AG10803 (cell line): ENCODE measurements at places on chromosomes 16 and 17.
A peak's percentile ranks its signal among the peaks of the same experiment; 100 is the strongest.

- no peak for DNase-seq
Observed at GRCh38 chr16:85557083-85557970, 55.8 kb upstream of the GSE1 start.

- DNase-seq = peak; percentile 85
Observed at GRCh38 chr17:56125830-56126819, 27.1 kb upstream of the ANKFN1 start.

DNA sequence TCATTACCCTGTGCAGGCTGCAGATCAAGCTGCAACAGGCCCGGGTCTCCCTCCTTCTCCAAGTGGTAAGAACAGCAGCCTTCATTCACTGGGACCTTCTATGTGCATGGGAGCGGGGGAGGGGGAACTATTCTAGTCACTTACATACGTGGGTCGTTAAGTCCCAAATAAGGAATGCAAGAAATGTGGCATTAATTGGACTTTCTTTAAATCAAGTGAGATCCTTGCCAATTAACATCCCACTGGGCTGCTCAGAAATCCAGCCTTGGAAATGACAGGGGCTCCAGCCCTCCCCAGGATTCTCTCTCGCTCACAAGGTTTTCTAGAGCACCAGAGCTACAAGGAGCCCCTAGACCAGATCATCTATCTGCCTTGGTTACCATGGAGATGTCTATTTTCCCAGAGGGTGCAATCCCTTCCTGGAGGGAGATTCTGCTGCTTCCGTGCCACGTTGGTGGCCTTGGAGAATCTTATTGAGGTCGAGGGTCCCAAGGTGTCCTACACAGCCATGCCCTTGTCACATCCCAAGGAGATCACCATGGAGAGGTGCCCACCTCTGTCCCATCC, 5.2 kb upstream of the EIF1 start:
- no peak for DNase-seq

DNA sequence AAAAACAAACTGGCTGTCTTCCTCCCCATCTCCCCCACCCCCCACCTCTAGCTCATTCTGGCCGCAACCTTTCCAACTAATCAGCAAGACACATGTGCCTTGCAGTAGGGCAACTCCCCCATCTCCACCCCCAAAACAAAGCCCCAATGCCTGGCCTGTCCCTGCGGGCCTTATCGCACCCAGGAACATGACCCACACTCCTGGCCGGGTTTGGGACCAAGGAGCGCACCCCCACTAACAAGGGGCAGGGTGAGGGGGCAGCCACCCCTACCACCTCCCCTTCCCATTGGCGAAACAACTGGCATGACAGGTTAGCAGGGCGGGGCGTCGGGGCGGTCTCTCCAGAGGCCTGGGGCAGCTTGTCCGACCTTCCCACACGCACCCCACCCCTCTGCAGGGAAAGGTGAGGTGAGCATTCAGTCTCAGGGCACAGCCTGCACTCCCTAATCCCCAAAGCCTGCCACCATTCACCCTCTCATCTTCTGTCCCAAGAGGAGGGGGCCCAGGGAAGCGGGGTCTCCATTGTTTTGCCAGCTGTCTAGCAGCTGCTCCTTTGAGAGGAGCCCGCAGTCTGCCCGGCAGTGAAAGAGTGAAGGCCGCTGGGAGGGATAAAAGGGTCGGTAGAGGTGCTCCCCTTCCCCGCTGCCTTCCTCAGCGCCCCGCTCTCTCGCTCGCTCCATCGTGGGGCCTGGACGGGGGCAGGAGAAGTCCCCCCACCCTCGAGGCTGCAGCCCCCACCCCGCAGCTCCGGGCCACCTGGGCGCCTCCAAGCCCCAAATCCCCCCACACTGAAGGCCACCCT, 765 bp downstream of the MYO18A start:
- no peak for DNase-seq

- DNase-seq = no peak
Observed at GRCh38 chr17:69457603-69458002, 43.1 kb downstream of the MAP2K6 start.

- DNase-seq = peak; percentile 54
Observed at GRCh38 chr17:65268832-65269231, 131.7 kb downstream of the RGS9 start.

DNA sequence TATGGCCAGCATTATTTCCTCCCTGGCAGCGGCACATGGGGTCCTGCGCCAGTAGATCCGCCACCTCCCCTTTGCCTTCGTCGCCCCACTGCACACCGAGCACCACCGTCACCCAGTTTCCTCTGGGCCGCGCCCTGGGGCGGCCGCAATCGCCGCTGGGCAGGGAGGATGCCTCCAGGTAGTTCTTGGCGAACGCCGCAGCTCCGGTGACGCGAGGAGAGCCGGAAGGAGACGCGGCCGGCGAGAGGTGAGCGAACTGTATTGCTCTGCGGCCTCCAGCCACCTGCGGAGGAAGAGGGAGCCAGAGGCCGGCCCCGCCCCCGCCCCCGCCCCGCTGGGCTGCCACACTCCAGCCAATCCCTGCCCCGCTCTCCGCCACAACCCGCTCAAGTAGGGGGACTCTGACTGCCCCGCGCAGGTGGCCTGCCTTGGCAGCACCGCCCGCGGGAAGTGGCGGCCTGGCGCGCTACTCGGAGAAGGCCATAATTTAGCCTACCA, 11.8 kb upstream of the SLFN13 start:
- DNase-seq = no peak

DNA sequence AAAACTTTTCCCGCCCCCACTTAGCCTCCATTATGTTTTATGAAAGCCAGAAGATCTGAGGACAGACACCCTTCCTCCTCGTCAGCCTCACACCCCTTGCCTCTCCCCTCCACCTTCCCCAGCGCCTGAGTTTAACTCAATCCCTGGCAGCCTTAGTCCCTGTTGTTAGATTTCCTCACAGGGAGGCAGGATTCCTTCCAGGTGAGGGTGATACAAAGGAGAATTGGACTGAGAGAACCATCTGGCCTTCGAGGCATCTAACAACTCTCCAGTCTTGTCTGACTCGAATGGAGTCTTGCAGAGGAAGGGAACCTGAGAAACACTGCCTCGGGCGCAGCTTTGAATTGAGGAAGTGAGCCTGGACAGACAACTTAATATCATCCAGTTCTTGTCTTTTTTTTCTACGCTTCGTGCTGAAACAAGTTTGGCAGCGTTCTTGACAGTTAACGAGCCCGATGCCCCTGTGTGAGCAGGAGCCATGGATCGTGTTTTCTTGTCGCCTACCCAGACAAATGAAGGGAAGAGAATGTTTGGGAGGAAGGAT, 1.3 kb upstream of the ZNF768 start:
- no peak for DNase-seq

DNA sequence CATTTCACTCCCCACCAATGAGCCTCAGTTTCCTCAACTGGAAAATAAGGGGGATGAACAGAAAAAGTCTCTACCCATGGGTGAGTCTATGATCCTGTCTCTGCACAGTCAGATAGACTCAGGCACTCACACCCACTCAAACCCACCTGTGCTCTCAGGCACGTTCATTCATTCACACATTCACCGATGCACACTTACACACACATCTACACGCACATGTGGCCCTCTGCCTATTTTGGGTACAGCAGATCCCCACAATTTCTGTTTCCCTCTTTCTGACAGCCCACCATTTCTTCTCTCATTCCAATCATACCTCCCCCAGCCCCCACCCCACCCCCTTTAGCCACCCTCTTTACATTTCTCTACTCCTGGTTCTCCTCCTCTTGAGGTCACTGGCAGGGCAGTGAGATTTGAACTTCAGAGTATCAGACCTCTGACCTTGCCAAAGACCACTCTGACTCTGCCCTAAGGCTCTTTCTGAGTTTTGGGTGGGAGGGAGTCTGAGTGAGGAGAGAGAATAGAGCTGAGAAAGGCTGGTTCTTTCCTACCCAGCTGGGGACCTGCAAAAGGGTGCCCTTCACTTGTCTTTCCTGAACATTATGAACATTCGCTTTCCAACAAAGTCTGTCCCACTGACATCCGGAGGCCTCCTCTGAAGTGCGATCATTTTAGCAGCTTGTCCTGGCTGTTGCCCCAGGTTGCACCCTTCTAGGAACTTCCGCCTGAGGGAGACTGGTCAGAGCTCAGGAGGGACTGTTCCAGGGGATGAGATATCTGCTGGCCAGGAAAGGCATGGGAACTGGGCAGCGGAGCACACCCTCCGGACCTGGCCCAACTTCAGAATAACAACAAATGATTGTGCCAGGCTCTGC, 10.1 kb upstream of the COL1A1 start:
- DNase-seq = peak; percentile 78

DNA sequence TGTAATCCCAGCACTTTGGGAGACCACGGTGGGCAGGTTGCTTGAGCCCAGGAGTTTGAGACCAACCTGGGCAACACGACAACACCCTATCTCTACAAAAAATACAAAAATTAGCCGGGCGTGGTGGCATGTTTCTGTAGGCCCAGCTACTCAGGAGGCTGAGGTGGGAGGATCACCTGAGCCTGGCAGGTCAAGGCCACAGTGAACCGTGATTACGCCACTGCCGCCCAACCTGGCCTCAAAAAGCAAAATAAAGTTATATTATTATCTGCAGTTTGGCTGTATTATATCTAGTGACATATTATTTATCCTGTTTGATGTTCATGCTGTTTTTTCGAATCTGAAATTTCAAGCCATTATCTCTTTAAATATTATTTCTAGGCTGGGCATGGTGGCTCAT, 26.5 kb downstream of the ST3GAL2 start:
- DNase-seq = no peak

GRCh38 chr17:79391376-79392233, 219.2 kb downstream of the RBFOX3 start:
- peak; percentile 55 for DNase-seq
